Mesendoderm (in vitro differentiated cells): ENCODE measurements at places on chromosomes 3 and 15.
A peak's percentile ranks its signal among the peaks of the same experiment; 100 is the strongest.

DNA sequence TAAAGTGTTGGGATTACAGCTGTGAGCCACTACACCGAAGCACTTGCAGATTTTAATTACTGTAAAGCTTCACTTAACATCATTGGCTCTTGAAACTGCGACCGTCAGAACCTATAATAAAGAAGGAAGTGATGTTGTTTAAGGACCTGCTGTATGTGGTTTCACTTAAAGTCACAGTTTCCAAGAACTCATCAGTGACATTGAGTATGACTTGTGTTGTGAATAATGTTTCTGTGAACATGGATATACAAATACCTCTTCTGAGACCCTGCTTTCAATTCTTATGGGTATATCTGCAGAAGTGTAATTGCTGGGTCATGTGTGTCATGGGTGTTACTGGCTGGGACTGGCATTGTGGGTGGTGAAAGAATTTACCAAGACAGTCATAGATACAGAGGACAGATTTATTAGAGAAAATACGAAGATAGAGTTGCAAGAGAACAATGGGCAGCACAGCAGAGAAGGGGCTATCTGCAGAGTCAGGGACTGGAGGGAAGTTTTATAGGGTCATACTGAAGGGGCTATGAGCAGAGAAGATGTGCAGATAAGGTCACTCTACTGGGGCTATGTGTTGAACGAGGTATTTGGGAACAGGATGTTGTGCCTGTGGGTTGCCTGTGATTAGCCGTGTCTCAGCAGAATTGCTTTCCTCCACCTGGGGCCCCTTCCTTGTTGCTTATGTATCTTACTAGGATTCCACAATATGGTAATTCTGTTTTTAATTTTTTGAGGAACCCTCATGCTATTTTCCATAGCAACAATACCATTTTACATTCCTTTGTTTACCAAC is 4.5 kb downstream of the NDUFB5 start:
- peak; percentile 74 for DNase-seq

- DNase-seq: peak; percentile 98
Observed at GRCh38 chr15:70289191-70289955, 191.7 kb upstream of the TLE3 start.

DNA sequence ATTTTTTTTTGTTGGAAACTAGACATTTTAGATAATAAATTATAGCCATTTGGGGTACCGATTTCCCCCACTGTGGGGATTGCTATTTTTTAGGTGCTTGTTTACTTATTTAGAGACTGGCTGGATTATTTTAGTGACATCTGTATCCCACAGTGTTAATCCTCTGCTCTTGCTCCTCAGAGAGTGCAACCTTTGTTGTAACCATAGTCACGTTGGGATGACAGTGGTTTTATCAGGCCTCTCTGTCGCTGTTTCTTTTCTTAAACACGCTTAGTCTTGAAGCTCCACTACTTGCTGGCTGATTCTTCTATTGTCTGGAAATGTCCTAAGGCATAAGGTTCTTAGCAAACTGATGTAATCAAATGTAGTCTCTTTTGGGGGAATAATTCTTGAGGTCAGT is 451.6 kb upstream of the SEMA6D start:
- peak; percentile 52 for DNase-seq

- DNase-seq: no peak
Observed at GRCh38 chr15:101497017-101497416, 7.5 kb upstream of the PCSK6 start.

GRCh38 chr3:59717679-59718205 is 667.9 kb upstream of the CFAP20DC start:
- peak; percentile 39 for DNase-seq

DNA sequence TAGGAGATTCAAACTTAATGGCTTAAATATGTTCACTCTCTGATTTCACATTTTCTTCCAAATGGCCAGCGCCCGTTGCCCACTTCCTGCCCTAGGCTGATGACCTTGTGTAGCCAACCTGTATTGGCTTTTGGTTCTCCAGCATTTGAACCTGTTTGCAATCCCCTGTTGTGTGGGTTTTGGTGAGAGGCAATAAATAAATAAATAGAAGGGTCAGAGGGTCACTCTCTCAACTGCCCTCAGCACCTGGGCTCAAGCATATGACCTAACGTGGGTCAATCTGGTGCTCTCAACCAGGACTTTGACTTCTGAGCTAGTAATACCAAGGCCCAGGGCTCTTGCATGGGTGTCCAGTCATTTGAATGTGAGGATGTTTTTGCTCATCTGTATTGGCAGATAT is 1.8 kb upstream of the SRP14 start:
- DNase-seq: no peak

DNA sequence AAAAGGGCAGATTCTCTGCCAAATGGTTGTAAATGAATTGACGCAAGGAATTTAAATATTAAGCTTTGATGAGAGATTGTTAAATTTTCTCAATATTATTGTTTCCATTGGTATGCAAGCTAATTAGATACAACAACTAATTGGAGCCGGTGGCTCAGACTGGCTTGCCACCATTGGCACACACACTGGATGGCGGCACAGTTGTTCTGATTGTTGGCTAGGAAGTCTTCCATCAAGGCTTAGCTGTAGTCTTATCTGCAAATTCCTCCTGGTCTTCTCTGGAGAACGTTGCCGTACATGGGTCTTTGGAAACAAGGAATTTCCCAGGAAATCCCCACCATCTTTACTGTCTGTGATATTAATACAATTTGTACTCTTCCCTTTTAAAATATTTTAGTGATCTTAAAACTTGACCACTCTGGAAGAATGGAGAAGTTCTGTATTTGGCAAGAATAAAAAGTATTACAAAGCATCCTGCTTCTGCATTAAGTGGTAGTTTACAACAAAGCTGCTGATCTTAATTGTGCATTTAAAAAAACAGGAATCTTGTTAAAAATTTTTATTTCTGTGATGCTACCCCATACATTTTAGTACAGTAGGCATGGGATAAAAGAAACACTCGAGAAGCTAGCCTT is 126.5 kb downstream of the UBE2E2 start:
- DNase-seq: no peak

DNA sequence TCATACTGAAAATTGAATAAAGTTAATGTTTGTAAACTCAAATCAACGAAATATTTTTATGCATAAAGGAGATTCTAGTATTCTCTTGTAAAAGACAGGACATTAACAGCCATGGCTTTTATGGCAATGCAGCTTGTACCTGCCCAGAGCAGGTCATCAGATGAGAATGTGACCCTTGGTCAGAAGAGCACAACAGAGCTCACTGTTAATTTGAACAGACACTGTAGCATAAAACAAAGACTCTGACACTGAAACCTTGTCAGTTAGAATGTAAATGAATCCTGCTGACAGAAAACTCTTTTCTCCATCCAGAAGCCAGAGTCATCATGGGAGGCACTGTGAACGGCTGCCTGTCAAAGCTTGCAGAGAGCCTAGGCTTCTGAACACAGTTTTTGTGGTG is 410.6 kb downstream of the RAP2B start:
- DNase-seq: no peak

- DNase-seq: no peak
Observed at GRCh38 chr3:38094999-38095398, 41.9 kb downstream of the ACAA1 start.

GRCh38 chr3:158671821-158672214 is 630 bp downstream of the LXN start:
- DNase-seq: no peak

DNA sequence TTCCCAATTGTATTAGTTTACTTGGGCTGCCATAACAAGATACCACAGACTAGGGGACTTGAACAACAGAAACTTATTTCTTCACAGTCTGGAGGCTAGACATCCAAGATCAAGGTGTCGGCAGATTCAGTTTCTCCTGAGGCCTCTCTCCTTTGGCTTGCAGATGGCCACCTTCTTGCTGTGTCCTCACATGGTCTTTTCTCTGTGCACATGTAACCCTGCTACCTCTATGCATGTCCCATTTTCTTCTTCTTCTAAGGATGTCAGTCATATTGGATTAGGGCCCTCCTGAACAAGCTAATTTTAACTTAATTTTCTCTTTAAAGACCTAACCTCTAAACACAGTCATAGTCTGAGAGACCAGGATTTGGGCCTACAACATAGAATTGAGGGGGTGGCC is 336.7 kb upstream of the WNT5A start:
- no peak for DNase-seq

- no peak for DNase-seq
Observed at GRCh38 chr15:51861557-51862359, 32.3 kb downstream of the TMOD3 start.

- peak; percentile 54 for DNase-seq
Observed at GRCh38 chr3:160458151-160458550, 8.6 kb upstream of the TRIM59 start.

DNA sequence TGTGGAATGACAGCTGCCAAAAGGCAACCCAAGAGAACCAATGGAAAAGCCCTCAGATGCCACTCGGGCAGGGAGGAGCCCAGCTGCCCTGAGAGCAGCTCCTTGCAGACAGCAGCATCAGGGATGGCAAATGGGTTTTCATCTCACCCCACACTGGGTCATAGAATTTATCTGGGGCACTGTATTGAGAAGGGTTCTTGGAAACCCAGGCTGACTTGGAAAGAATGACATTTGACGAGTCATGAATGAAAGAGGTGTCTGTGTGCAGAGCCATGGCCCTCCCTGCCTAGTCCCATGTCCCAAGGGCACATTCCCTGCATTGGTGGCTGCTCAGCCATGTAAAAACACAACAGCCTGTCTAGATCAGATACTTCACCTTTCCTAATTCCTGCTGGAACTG is 157.9 kb upstream of the BHLHE40 start:
- peak; percentile 55 for DNase-seq
